ENCODE measurements at places on chromosomes 3 and 15.

- DNase-seq: no peak
Measured at GRCh38 chr15:65066001-65066634, 1.7 kb downstream of the RASL12 start.

GRCh38 chr3:106588739-106589138 is 719.9 kb upstream of the CBLB start:
- no peak for DNase-seq

DNA sequence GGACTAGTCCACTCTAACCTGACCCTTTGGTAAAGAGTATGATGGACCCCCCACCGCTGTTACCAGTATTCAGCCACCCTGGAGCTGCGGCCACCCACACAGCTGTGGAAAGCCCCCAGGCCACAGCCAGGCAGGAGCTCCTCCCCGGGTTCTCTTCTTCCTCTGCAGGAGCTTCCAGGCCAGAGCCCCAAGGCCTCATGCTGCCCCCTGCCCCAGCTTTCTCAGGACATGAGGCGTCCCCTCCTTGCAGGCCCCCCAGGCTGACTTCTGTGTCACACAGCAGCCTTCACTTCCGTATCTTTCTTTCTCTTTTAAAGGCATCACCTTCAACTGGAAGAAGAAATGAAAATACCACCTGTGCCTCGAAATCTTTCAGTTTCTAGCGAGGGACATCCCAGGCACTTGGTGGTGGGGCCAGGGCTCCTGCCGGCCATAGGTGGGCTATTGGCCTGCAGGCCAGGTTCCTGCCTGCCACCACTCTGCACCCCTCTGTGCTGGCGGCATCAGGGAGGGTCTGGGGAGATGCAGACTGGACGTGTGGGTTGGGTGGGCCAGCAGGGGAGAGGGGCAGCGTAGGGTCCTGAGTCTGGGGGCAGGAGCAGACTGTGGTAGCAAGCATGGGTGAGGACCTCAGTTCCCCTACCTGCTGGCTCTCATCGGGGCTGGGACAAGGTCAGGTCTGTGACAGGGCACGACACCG is 19.9 kb downstream of the KLF13 start:
- no peak for DNase-seq

DNA sequence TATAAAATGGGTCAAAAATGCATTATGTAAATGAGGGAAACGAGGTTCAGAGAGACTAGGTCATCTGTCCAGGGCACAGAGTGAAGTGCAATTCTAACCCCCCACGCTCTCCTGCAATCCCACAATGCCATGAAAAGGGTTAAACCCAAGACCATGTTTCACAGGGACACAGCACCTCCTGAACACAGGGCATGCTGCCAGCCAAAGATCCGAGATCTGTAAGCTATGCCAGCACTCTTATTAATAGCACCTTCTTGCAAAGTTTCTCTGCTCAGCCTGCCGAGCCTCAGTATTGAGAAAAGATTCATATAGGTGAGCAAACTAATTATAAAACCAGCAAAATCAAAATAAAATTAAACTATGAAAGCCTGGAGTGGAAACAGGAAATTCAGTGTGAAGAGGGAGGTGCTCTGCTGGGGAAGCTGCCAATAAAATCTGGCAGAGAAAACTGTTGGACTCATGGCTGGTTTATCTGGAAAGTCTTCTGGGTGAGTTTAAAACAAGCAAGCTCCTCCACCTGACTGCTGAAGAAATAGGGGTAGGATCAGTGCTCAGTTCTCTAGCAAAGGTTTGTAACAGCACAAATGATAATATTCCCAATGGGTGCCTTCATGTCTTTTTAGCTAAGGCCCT is 50.3 kb downstream of the LRIG1 start:
- peak; percentile 71 for DNase-seq

- no peak for DNase-seq
Measured at GRCh38 chr3:122091602-122092295, 36.6 kb downstream of the CD86 start.

GRCh38 chr3:36653095-36653494 is 111.3 kb downstream of the DCLK3 start:
- no peak for DNase-seq

GRCh38 chr3:55804170-55805095 is 317.3 kb upstream of the WNT5A start:
- DNase-seq: no peak

DNA sequence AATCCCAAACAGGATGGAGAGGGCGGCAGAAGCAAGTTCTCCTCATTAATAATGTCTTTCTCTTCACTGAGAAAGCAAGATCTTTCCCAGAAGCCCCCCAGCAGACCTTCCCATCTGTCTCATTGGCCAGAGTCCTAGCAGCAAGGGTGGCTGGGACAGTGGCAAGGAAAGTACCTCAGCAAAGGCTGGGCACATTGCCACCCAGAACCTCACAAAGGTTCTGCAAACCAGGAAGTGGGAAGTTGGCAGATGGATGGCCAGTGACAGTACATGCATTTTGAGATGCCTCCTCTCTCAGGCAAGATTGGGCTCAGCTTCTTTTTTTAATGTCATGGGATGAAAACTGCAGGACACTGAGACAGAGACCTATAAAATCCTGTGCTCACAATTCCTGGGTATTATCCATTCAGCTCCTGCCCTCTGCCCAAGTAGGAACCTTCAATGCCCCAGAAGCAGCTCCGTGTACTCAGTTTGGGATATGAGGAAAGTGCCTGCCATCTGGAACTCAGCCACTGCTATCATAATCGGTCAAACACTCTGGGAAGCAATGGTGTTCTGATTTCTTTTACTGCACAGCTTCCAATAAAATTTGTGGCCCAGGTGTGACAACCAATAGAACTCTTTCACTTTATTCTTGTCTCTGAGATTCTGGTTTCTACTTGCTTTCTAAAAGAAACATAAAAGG is 25.5 kb downstream of the DPH3 start:
- no peak for DNase-seq

DNA sequence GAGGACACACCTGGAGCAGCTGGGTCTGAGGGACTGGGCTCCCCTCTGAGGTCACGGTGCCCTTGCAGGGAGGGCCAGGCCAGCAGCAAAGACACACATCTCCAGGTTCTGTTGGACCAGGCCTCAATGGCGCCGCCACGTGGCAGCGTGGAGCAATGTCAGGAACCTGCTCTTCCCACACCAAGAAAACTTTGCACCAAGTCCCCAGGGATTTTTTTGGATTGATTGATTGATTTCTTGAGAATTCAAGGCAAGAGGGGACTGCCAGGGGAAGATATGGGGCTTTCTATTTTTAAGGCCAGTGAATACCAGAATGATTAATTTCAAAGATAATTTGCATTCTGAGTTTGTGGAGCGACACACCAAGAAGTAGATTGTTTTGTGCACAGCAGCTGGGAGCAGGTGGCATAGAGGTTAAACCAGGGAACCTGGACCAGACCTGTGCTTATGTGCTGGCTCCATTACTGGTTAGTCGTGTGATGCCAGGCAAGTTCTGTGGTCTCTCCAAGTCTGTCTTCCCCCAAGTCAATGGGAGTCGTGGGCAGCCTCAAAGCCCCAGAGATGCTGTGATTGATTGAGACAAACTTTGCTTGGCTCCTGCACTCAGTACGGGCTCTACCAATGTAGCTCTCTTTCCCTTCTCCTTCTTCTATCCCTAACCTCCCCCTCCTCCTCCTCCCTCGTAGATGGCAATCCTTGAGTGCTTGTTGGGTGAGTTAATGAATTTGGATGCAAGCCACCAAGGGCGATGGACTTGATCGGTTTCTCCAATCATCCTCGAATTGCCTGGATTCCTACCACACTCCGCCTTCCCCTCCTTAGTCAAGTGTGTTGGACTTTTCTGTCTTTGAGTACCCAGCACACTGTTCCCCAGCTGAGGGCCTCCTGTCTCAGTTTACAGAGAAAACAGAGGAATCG is 96.2 kb upstream of the TRPM1 start:
- no peak for DNase-seq

DNA sequence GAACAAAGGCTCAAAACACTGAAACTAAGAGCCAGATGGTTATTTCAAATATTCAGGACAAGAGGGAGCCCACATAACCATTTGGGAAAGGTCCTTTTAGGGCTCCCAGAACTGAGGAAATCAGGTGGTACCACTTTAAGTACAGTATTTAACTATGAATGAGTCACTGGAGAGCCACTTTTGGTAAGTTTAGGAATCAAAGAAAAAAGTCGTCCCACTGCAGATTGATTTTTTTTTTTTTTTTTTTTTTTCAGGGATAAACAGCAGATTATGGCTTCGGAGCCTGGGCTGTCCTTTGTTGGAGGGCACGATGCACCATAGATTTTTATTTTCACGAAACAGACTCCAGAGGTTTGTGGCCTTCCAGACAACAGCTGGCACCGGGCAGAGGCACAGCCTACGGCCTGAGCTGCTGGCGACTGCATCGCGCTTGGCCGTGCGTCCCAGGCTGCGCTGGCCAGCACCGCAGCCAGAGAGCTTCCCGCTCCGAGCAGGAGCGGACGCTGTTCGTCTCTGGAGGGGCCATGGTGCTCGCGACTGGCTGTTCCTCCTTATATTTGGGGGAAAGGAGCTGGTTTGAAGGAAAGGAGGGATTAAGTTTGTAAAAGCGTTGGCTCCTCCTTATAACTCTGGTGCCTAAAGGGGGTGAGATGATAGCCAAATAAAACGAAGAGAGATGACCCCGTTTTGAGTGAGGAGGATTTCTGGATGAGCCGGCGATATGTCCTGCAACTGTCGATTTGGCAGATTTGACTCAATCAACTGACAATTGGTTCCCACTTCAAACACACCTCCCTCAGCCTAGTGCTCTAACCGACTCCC is 152.9 kb upstream of the GOLIM4 start:
- peak; percentile 10 for DNase-seq
